NB4 (cell line): ENCODE measurements at places on chromosomes 4 and X.

- peak; percentile 78 for DNase-seq
These were observed 76.6 kb downstream of the SH3KBP1 start for GRCh38 chrX:19810802-19811201.

- no peak for DNase-seq
These were observed 87.2 kb upstream of the KLF3 start for GRCh38 chr4:38576767-38577166.

DNA sequence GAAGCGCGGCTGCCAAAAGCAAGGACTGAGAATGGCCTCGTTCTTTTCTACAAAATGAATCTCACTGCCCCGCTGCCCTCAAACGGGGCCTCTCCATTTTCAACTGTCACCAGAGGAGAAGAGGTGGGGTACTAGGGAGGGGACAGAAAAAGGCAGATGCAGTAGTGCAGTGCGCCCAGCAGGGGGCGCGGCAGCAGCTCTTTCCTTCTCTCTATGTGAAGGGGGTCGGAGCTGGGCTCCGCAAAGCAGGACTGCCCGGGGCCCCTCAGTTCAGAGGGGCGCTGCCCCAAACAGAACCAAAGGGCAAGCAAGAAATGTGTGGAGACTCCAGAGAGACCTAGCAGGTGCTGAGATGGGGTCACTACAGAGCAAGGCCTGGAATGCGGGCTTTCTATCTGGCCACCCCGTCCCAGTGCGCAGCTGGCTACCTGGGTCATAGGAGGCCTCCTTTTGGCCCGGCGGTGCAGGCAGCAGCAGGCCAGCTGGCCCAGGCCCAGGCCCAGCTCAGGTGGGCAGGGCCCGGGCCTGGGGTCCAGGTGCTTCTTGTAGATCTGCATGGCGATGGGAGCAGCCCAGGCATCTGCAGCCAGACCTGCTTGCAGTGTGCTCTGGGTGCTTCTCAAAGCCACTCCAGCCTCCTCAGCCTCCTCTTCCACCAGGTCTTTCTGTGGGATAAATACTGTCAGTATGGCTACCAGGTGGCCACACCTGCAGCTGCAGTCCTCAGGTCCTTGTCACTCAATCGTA, 5.9 kb downstream of the IRAK1 start:
- peak; percentile 61 for DNase-seq

DNA sequence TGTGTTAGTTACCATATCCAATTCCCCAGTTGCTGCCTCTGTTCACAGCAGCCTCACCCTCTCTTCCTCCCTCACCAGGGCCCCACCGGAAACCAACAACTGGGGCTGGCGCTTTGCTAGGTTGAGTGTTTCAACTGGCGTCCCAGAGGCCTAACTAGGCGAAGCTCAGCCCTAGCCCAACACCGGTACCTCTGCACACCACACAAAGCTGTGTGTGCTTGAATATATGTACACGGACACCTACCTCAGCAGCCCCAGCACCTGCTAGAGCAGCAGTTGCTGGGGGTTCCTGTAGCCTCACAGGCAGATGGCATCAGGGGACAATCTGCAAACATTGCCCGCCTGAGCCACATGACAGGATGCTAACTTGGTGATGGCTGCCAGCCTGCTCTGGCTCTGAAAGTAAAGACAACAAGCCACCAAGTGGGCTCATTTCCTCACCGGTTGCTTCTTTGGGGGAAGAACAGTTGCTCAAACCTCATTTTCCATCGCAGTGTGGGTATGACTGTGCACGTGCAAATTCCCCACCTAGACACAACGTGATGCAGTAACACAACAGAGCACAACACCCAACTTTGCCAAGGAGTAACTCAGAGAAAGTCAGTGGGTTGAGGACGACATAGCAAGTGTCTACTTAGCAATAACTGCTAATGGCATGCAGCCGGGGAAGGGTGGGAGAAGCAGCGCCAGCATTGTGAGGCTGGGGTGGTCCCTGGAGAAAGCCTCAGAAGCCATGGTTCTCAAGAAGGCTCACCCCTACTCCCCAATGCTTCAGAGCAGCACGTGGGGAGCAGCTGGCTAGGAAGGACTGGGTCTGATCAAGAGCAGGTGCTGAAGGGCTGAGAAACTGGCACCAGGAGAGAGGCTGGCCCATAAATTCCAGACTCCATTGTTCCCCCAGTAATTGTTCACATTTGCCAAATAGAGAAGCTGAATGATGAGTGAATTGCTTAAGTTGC, 139.5 kb downstream of the SH3KBP1 start:
- peak; percentile 91 for DNase-seq

- DNase-seq, result peak; percentile 69
These were observed 258.3 kb upstream of the GABRA2 start for GRCh38 chr4:46648088-46648744.

GRCh38 chrX:38987198-38987651, 186.0 kb downstream of the MID1IP1 start:
- peak; percentile 64 for DNase-seq
